ENCODE measurements at places on chromosomes 2 and 18.
A peak's percentile ranks its signal among the peaks of the same experiment; 100 is the strongest.

DNA sequence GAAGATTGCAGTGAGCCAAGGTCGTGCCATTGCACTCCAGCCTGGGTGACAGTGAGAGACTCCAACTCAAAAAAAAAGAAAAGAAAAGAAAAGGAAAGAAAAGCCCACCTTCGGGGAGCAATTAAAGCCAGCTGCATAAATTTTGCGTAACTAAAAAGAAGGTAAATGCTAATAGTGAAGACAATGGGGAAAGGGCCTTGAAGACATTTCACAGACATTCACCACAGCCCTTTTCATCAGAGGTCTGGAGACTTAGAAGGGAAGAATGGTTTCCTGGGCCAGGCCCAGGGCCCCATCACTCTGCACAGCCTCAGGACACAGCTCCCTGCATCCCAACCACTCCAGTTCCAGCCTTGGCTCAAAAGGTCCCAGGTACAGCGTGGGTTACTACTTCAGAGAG is 35.1 kb upstream of the MSH6 start:
- DNase-seq, result no peak

- no peak for DNase-seq
Measured at GRCh38 chr2:239043326-239043725, 195.4 kb downstream of the TWIST2 start.

- DNase-seq, result no peak
Measured at GRCh38 chr2:105391058-105391627, 7.7 kb downstream of the FHL2 start.

- DNase-seq, result no peak
Measured at GRCh38 chr2:203820969-203821368, 46.6 kb upstream of the CTLA4 start.

- DNase-seq, result peak; percentile 84
Measured at GRCh38 chr2:98134172-98135005, 47.4 kb downstream of the VWA3B start.

DNA sequence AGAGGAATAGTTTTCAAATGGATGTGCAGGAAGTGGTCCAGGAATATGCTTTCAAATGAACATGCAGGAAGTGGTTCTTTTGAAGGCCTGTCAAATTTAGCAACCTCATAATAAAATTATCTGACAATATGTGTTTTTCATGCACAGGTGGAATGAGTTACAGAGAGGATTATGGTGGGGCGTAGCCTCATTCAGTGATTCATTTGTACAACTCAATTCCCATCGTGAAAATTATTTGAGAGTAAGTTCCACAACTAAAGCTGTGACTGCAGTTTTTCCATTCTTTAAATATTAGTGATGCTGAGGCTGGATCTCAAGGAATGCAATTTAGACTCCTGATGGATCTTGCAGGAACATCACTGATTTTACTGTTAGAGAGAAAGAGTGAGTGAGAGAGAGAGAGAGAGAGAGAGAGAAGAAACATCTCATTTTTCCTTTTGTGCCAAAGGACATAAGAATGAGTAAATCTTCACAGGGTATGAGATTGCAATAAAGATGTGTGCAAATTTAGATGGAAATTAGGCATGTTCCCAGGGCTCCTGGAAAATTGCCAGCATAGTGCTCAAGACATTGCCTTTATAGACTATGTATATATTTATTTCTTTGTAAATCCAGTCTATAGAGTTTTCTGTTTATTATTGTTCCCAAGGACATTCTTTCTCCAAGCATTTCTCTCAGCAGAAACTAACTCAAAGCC is 394.9 kb upstream of the ZEB2 start:
- no peak for DNase-seq

- DNase-seq, result no peak
Measured at GRCh38 chr2:26492749-26493515, 15.0 kb upstream of the OTOF start.

DNA sequence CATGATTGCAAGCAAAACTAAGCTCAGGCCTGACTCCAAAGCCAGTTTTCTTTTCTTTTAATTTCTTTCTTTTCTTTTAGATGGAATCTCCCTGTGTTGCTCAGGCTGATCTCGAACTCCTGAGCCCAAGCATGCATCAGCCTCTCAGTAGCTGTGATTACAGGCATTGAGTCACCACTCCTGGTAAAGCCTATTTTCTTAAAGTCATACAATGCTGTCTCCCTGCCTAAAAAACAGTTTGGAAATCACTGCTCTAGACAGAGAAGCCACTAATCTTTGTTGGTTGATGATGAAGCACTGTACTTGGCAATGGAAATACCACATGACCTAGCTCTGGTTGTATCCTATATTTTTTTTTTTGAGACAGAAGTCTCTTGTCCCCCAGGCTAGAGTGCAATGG is 33.1 kb upstream of the ZNF532 start:
- no peak for DNase-seq

DNA sequence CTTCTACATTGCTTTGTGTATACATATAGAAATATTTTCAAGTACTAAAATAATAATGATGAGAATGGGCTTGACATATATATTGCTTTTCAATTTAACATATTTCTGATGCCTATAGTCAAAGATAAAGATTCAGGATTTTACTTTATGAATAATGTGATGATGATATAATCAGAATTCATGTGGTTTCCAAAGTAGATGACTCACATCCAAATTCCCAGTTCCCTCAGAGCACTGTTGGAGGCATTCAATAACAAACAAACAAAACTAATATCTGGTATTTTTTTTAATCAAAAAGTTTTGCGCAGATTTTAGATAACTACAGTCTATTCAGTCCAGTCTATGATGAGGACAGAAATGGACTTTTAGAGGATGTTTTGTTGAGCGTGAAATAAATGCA is 2094.5 kb upstream of the CELF4 start:
- no peak for DNase-seq

GRCh38 chr2:120142528-120143219 is 80.5 kb downstream of the TMEM185B start:
- no peak for DNase-seq

DNA sequence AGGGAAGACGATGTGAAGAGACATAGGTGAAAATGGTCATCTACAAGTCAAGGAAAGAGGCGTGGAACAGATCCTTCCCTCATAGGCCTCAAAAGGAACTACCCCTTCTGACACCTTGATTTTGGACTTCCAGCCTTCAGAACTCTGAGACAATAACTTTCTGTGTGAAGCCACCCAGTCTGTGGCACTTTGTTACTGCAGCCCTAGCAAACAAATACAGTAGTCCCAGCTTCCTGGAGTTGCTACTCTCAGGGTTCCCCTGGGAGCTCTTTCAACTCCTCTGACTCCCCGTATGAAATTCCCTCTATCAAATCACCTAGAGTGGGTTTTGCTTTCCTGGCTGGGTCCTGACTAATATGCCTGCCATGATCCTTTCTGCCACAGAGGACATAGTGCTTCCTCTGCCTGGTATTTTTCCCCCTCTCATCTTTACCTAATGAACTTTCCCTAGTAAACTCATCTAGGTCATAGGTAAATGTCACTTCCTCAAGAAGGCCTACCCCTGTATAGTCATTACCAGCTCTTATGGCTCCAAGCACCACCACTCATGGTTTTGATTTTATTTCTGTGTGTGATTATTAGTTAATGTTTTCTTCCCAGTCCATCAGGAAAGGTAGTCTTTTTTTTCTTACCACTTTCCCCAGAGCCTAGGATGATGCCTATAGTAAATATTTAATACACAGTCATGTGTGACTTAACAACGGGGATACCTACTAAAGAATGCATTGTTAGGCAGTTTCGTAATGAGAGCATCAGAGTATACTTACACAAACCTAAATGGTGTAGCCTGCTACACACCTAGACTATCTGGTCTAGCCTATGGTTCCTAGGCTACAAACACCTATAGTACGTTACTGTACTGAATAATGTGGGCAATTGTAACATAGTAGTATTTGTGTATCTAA is 111.5 kb upstream of the LGALSL start:
- DNase-seq, result no peak

- no peak for DNase-seq
Measured at GRCh38 chr2:226478109-226478809, 321.4 kb downstream of the IRS1 start.

DNA sequence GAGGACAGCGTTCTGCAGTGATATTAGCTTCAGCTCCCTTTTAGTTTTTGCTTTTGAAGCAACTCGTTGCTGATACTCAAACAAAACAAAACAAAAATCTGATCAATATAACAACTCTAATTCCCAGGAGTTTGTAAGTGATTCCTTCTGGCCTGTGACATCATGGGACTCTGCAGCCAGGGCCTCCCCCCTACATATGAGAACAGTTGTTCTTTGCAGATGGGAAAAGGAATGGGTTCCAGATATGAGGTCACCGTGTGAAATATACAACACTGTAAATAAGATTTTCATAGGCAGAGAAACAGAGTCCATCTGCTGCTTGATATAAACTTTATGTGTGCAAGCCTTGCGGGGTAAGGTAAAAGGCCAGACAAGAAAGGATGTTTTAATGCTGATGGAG is 56.7 kb downstream of the DIS3L2 start:
- DNase-seq, result no peak

DNA sequence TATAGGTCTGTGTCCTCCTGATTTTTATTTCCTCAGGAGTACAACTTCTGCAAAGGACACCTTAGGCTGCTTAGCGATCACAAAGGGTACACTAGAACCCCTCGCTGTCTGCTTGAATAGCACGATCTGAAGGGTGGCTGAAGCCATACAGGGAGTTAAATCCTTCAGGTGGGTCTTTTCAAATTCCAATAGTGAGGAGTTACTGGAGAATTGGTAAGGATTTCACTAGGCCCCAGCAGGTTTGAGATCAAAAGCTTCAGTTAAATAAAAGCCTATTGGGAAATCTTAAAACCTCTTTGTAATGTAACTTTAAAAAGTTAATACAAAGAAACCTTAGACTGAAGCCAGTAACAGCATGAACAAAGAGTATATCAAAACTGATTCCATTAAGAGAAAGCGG is 613.1 kb downstream of the ZEB2 start:
- no peak for DNase-seq

DNA sequence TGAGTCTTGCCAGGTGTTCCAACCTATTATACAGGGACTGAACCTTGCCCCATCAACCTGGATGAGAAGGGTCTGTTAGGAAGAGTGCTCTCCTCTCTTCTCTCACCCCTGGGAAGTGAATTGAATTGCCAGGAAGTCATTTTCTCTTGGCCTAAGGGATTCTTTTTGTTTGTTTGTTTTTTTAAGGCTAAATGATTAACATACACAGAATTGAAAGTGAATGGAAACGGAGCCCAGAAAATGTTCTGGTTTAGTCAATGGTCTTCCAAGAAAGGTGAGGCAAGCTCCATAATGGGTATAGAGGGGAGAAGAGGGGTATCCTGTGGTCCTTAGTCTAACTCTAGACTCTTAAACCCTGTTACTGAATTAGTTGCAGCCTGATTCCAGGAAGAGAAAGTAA is 189.1 kb downstream of the FSHR start:
- DNase-seq, result no peak

DNA sequence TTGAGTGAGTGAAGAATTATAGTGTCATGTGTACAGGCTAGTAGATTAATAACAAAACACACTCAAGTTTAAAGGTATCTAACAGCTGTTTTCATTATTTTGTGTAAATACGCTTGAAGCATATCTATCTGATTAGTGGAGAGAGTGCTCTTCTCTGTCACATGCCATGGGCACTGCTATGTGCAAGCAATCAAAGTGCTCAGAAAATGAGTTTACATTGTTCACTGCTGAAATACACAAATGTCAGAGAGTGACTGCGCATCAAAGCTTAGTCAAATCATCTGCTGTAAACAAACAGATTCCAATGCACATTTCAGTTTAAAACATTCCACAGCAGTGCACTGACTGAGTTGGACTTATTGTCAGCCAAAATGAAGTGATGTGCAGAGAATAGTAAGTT is 423.4 kb downstream of the ZEB2 start:
- DNase-seq, result no peak

DNA sequence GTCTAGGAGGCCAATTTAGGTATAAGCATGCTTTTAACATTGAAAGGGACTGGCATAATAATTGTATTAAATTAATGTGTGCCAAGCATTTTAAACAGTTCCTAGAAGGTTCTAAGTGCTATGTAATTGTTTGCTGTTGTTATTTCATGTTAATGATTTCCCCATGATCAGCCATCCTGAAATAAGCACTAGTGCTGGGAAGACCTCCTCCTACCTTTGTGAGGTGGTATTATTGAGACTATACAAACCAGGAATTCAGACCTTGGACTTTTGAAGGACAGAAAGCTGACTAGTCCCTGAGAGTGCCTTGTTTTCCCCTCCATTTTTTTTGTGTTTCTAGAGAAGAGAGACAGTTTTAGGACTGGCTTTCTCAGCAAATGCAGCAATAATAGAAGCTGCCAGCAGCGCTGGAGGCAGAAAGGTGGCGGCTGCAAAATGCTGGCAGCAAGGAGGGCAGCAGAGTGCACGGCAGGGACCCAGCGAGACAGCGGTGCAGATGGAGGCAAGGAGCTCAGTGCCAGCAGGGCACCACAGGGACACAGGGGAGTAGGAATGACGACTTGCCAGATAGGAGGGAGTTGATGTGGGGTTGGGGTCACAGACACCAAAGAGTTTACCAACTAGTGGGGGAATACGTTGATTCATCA is 25.3 kb downstream of the NABP1 start:
- DNase-seq, result no peak

DNA sequence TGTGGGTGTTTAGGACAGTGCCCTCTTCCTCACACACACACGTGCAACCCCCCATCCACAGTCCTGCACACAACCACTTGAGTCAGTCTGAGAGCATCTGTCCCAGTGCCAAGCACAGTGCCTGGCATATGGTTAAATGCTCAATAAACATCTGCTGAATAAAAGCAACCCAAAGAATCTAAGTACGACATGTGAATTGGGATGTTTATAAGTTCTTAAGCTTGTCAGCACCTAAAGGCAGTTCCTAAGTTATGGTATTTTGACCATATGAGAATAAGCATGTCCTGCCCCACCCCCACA is 37.8 kb downstream of the CAPN13 start:
- no peak for DNase-seq

DNA sequence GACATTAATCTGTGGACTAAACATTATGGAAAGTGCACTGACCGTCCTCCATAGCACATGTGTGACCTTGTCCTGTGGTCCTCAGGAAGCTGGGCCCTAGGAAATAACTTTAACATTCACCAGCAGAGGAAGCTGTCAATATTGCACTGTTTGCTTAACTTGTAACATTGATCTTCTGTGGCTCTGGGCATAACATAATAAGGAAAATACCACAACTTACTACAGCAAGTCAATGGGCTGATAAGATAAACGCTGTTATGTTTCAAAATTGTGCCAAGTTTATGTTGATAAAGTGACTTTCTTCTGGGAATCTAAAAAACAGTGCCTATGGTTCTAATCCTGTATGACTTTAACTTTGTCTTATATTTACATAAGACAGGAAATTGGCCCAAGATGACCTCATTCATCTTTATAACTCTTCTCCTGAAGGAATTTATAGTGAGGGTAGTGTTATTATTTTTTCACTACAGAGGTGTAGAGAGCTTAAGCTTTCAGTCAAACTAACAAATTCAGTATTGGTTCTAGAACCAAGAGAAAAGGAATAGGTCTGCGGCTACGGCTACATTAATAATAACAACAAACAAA is 113.7 kb upstream of the MAP4K3 start:
- no peak for DNase-seq

Measured in activated CD4-positive, alpha-beta T cell treated with anti-CD3 and anti-CD28 coated beads for 36 hours (primary cell).